ENCODE measurements at places on chromosomes 3 and 15. TPM values are rescaled to one million over a fixed set of nuclear protein-coding genes. Genes with fewer than 3 reads are reported as not detected.

Gene EAF2
- total RNA-seq, result 5.7 TPM

Gene ZDHHC23
- total RNA-seq, result 7.4 TPM

GRCh38 chr3:171286580-171287249, 173.5 kb downstream of the TNIK start:
- no peak for DNase-seq
- H3K27me3 ChIP-seq, result no peaks in the 10 kb centered on the region
- peak overlapping the region; percentile 46 for H3K4me3 ChIP-seq

DNA sequence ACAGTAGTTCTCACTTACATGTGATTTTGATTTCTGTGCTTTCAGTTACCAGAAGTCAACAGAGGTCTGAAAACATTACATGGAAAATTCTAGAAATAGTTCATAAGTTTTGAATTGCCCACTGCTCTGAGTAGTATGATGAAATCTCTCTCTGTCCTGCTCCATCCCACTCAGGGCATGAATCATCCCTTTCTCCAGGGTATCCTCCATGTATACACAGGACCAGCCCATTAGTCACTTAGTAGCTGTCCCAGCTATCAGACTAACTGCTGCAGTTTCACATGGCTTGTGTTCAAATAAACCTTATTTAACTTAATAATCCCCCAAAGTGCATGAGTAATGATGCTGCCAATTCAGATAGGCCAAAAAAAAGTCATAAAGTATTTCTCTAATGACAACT, 38.6 kb downstream of the EPHA3 start:
- H3K4me3 ChIP-seq, result no peak overlapping the region
- no peaks in the 10 kb centered on the region for H3K4me1 ChIP-seq
- no peak for DNase-seq
- no peak overlapping the region for H3K27ac ChIP-seq

Gene RASGRF1
- not detected for total RNA-seq

DNA sequence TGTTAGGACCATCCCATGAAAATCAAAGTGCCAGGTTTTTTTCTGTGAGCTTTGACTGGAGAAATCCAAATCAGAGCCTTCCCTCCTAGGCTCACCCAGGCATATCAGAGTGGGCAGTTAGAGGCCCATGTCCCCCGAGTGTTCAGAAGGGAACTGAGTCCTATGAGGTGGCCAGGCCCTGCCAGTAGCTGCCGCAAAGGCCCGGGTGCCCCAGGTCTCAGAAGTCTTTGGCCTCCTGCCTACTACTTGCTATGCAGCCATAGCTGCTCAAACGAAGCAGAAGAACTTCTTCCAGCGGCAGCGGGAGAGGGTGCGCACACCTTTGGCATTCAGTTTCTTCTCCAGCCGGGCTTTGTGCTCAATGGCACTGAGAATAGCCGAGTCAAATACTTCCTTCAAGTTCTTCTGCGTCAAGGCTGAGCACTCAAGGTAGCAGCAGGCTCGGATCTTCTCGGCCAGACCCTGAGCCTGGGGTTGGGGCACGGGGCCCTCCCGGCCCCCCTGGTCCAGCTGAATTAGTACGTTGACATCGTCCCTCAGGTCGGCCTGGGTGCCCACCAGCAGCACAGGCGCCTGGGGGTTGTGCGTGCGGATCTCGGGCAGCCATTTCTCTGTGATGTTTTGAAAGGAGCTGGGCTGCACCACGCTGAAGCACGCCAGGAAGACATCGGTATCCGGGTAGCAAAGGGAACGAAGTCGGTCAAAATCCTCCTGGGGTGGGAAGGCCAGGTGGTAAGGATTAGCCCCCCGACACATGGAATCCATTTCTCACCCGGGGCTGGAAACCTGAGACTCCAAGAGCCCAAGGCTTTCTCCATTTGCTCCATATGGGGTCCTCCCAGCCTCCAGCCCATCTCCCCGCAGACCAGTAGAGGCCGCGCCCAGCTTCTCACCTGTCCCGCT, 992 bp downstream of the RHOV start:
- no peaks in the 10 kb centered on the region for H3K27me3 ChIP-seq
- peaks cover 14% of the 10 kb centered on the region for H3K4me1 ChIP-seq
- H3K27ac ChIP-seq, result no peak overlapping the region

Gene NR1I2
- 0.20 TPM for total RNA-seq

DNA sequence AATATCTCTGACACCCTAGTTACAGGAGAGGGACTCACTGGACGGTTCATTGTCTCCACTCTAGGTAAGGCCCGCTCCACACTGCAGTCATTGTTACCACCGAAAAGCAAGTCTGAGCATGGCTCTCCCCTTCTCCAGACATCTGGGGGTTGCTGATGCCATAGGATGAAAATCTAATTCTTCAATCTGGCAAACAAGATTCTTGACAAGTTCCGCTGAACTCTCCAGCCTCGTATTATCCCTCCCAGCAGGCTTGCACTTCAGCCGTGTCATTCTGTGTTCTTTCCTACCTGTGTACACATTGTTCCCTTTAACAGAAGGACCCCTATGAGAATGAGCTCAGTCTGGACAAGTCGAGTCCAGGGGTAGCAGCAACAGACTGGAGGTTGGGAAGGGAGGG, 152.3 kb upstream of the NR2E3 start:
- DNase-seq, result no peak
- H3K4me3 ChIP-seq, result no peak overlapping the region
- H3K27ac ChIP-seq, result no peak overlapping the region
- no peaks in the 10 kb centered on the region for H3K4me1 ChIP-seq

GRCh38 chr15:77584691-77585090, 48.0 kb downstream of the LINGO1 start:
- no peaks in the 10 kb centered on the region for H3K4me1 ChIP-seq
- no peak for DNase-seq
- no peak overlapping the region for H3K4me3 ChIP-seq
- no peaks in the 10 kb centered on the region for H3K36me3 ChIP-seq
- H3K27ac ChIP-seq, result no peak overlapping the region

Gene IGF1R
- 14.2 TPM for total RNA-seq

Gene CCR5
- 18.2 TPM for total RNA-seq

GRCh38 chr3:194100856-194101390, 35.0 kb upstream of the HES1 start:
- DNase-seq, result no peak
- H3K27me3 ChIP-seq, result no peaks in the 10 kb centered on the region
- H3K27ac ChIP-seq, result no peak overlapping the region
- peaks cover 12% of the 10 kb centered on the region for H3K4me1 ChIP-seq

Gene GOLGA8G
- total RNA-seq, result not detected

DNA sequence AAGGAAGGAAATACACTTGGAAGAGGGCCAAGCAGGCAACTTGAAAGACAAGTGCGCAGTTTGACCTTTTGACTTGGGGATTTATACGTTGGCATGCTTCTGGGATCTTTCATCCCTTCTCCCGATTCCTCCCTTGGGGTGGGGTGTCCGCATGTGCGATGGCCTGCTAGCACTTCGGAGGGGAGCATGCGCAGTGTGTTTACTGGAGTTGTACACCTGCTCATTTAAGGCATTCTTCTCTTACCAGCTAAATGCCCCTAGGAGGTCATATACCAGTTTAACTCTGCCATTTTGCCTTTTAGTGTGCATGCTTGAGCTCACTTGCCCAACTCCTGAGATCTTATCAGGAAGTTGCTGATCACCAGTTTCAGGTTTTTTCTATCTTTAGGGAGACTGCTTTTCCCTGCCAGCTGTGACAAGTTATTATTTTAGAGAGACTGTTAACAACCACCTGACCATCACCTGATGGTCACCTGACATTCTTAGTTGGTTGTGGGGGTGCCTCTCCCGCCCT, 63.5 kb downstream of the BFSP2 start:
- no peak overlapping the region for H3K27ac ChIP-seq
- H3K4me1 ChIP-seq, result peaks cover 16% of the 10 kb centered on the region
- H3K27me3 ChIP-seq, result no peaks in the 10 kb centered on the region
- H3K4me3 ChIP-seq, result no peak overlapping the region
- no peak for DNase-seq

GRCh38 chr15:69148465-69148864, 12.0 kb upstream of the GLCE start:
- H3K4me1 ChIP-seq, result no peaks in the 10 kb centered on the region
- H3K4me3 ChIP-seq, result no peak overlapping the region
- H3K27me3 ChIP-seq, result peaks cover 29% of the 10 kb centered on the region
- no peaks in the 10 kb centered on the region for H3K36me3 ChIP-seq

GRCh38 chr3:41141433-41142167, 57.7 kb upstream of the CTNNB1 start:
- H3K4me1 ChIP-seq, result no peaks in the 10 kb centered on the region
- no peak for DNase-seq
- H3K4me3 ChIP-seq, result no peak overlapping the region
- no peaks in the 10 kb centered on the region for H3K27me3 ChIP-seq
- no peak overlapping the region for H3K27ac ChIP-seq

DNA sequence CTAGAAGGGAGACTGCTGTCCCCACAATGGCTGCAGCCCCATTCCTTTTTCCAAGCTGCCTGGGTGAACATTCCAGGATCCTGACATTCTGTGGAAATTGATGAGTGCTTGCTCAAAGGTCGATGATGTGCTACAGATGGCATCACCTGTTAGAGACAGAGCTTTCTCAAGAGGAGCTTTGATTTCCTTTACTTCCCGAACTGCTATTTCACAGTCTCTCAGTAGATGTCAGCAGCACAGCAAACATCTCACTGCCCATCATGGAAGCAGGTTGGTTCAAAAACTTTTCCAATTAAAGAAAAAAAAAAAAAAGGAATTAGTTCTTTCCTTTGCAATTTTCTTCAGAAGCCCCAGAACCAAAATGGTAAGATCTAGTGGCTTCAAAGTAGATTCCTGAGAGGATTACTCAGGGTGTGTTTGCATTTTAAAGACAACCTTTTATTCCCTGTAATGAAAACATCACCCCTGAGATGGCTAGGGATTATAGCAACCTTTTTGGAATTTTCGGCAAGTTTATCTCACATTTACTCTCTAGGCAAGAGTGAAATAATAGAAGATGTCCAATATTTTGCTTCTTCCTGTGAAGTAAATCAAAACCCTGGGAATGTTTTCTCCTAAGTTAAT, 44.8 kb downstream of the POLR2M start:
- H3K27me3 ChIP-seq, result no peaks in the 10 kb centered on the region
- peak; percentile 29 for DNase-seq
- peaks cover 3% of the 10 kb centered on the region for H3K4me1 ChIP-seq
- no peak overlapping the region for H3K4me3 ChIP-seq

DNA sequence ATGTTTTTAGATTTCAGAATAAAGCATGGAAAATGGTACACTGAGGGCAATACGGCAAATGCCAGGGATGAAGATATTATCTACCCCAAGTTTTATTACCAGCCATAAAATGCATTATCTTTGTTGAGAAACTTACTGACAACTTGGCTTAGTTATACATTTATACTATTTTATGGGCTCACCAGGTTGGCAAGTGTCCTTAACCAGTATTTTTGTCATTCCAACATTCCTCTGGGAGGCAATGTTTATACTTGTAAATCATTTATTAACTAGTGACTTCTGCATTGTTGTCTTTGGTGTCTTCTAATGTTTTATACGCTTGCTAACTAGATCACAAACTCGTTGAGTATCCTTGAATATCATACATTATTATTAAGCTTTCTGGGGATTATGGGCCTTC, 18.0 kb upstream of the ADGRG7 start:
- H3K36me3 ChIP-seq, result no peaks in the 10 kb centered on the region
- H3K4me3 ChIP-seq, result no peak overlapping the region
- H3K27me3 ChIP-seq, result peaks cover 2% of the 10 kb centered on the region
- no peak overlapping the region for H3K27ac ChIP-seq
- H3K4me1 ChIP-seq, result no peaks in the 10 kb centered on the region
- DNase-seq, result no peak

GRCh38 chr15:101852356-101852755, 40.4 kb downstream of the OR4F15 start:
- no peak for DNase-seq
- H3K27me3 ChIP-seq, result peaks cover 3% of the 10 kb centered on the region
- H3K36me3 ChIP-seq, result no peaks in the 10 kb centered on the region
- H3K27ac ChIP-seq, result no peak overlapping the region
